ENCODE measurements at places on chromosomes 12 and 14.

GRCh38 chr12:121182222-121182893 is 27.6 kb upstream of the P2RX4 start:
- DNase-seq = no peak

DNA sequence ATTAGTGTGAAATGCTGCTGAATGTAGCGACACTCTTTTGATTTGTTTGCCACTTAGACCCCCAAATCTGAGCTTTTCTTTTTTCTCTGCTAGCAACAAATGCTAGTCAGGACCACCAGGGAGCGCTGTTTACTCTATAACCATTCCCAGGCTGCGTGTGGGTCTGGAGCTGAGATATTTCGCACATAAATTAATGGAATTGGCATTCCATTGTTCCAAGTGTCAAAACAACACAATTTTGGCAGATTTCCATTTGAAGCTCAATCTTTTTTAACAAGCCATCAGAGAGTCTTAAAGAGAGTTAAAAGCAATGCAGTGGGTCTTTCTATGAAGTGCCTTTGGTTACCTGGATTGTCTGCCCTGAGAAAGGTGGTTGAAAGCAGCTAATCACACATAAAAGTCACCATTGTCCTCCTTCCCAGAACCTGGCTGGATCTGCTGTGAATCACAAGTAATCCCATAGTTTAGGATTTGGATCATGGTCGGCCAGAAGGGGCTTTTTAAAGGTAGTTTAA is 7.4 kb upstream of the TMEM132C start:
- DNase-seq = no peak

- no peak for DNase-seq
These were observed at the start of gene NRIP2 for GRCh38 chr12:2834581-2835491. Gene NRIP2 (minus strand): TSS chr12:2835035. CDS start chr12:2834983, 52 bp downstream.

DNA sequence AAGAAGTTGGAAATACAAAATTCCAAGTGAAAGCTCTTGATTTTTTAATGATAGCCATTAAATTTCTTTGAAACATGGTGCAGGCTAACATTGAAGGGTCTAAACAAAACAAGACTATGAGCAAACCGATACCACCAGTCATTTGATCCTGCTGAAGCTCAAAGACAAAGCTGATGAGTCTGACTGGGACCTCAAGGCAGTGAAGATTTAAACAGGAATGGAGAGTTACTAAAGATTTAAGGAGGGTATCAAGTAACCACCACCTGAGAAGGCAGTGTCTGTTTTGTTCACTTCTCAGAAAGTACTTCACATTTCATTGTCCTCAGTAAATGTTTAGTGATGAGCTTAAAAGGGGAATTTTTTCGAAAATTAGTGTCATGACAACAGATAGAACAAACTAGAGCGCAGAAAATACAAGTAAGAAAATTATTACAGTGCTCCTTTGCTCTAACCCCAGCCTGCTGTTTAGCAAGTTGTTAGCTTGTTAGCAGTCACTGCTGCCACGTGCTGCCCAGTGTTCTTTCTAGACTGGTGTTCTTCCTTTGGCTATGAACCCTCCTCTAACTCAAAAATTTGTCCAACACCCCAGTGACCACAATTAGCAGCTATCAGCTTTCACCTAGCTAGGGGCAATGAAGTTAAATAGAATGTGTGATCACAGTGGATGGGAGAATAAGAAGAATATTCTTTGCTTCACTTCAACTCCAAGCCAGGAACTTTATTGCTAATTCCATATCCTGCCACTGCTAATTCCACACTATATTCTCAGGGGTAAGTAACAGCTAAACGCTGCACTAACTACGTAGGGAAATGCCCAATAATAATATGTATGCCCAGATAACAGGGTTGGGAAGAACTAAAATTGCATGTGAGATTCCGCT is 41.1 kb downstream of the YAF2 start:
- no peak for DNase-seq

- DNase-seq = no peak
These were observed 63.9 kb downstream of the KLHL28 start for GRCh38 chr14:44897845-44898151.

DNA sequence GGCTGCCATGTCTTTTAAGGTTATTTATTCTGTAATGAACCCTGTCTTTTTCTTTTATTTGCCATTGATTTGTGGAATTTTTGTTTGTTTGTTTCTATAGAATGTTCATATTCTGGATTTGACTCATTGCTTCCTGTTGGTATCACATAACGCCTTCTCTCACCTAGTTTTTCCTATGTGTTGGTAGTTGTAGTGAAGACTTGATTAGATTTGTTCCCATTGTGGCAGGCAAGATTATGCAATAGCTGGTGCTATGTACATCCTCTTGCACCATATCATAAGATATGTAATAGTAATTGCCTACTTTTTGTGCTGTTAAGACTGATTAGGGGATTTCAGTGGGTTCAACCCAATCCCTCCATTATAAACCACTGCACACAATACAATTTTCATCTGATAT is 3.9 kb upstream of the KRT6B start:
- DNase-seq = no peak

- no peak for DNase-seq
These were observed 28.4 kb upstream of the BDKRB2 start for GRCh38 chr14:96176275-96176674.

DNA sequence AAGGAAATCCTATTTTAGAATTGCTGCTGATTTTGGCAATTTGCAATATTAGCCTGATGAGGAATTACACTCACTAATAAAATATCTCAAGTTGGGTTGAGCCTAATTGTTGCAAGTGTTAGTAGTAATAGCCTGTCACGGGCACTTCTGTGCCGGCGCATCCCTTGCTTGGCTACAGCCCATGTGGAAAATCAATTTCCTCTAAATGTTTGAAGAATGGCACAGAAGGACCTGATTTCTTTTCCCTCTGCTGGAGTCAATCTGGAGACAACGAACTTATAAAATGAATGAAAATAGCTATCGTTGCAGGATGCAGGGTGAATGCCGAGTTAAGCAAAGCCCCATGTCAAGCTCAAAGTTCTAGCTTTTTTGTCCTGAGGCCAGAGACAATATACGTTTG is 31.2 kb upstream of the MED13L start:
- DNase-seq = no peak

DNA sequence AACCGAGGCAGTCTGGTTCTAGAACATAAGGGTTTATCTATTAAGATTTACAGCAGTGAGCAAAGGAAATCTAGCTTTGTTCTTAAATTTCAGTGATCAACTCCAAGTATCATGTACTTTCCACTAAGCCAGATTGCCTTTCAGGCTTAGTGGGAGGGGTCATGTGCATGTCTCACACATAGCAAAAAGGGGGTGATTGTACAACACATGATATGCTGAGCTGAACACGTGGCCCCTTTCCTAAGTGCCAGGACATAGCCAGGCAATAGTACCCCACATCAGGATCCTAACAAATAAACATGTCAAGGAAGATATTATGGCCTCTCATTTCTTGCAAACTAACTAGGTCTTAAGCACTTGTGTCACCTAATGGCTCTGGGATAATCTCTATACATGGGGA is 347.2 kb downstream of the C12orf75 start:
- no peak for DNase-seq

GRCh38 chr12:108764540-108765288 is 33.4 kb upstream of the CORO1C start:
- no peak for DNase-seq

GRCh38 chr14:47422191-47422590 is 253.2 kb downstream of the MDGA2 start:
- no peak for DNase-seq
